ENCODE measurements at places on chromosomes 1 and 21.

DNA sequence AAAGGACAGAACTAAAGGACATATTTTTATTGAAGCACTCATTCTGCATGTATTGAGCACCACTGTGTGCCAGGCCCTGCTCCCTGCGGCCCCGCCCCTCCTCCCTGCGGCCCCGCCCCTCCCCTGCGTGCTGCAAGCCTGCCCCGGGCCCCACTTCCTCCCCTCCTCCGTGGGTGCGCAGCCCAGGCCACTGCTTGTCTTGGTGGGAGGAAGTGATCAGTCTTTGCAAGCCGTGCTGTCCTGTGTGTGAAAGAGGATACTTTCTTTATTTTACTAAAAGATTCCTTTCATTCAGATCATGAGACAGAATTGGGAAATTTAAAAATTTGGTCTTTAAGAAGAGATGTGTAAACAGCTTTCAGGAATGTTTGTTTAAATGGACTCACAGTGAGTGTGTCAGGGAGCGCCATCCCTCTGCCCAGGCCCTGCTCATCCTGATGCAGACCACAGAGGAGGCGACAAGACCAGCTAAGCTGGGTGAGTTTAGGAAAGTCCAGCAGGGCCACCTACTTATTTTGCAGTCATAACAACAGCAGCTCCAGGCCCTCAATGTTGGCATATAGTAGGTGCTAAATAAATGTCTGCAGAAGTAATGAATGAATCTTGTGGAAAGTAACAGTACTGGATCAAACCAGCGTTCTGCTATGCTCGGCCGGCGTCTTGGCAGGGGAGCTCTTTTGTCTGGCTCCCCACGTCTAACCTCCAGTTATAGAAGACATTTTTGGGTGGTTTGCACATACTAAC, 88.3 kb upstream of the SELENON start:
- no peak overlapping the region for H3K27ac ChIP-seq
- no peak for DNase-seq
- H3K4me3 ChIP-seq = no peak overlapping the region
- no peaks in the 10 kb centered on the region for H3K36me3 ChIP-seq
- H3K27me3 ChIP-seq = peaks cover 15% of the 10 kb centered on the region

DNA sequence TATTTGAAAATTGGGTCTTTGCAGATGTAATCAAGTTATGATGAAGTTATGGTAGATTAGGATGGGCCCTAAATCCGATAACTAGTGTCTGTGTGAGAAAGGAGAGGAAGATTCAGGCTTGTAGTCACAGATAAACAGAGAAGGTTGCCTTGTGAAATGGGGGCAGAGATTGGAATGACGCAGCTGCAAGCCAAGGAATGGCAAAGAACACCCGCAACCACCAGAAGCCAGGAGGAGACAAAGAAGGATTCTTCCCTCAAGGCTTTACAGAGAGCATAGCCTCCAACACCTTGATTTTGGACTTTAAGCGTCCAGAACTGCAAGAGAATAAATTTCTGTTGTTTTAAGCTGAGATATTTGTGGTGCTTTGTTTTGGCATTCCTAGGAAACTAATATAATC, 35.4 kb upstream of the COL24A1 start:
- no peak overlapping the region for H3K4me3 ChIP-seq
- H3K36me3 ChIP-seq = no peaks in the 10 kb centered on the region

GRCh38 chr1:198056255-198056654, 100.5 kb upstream of the NEK7 start:
- H3K36me3 ChIP-seq = no peaks in the 10 kb centered on the region
- no peak overlapping the region for H3K4me3 ChIP-seq
- H3K4me1 ChIP-seq = no peaks in the 10 kb centered on the region
- H3K27me3 ChIP-seq = peaks cover 9% of the 10 kb centered on the region
- DNase-seq = peak; percentile 10
- no peak overlapping the region for H3K27ac ChIP-seq

DNA sequence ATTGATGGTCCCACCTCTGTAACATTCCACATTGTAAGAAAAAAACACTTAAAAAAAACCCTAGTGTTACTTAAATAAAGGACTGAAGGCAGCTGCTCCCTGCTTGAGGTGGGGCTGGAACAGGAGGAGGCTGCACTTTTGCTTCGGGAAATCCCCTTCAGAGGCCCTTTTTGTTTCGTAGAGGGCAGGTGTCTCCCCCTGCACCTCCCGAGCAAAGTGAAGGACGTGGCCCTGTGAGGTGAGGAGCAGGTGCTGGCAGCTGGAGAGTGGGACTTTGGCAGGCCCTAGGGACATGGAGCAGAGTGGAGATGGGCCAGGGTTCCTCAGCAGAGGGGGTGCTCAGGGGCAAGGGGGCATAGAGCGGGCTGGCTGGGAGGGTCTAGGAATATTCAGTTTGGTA, 33.4 kb upstream of the WNT4 start:
- no peaks in the 10 kb centered on the region for H3K36me3 ChIP-seq
- no peak overlapping the region for H3K27ac ChIP-seq
- DNase-seq = no peak
- H3K27me3 ChIP-seq = peaks cover 32% of the 10 kb centered on the region
- H3K4me1 ChIP-seq = no peaks in the 10 kb centered on the region

- H3K27ac ChIP-seq = peak overlapping the region; percentile 83
- H3K27me3 ChIP-seq = peaks cover 63% of the 10 kb centered on the region
- H3K4me1 ChIP-seq = peaks cover 31% of the 10 kb centered on the region
- no peak overlapping the region for H3K4me3 ChIP-seq
- DNase-seq = no peak
Observed at GRCh38 chr21:44914176-44914874, 6.4 kb downstream of the ITGB2 start.

DNA sequence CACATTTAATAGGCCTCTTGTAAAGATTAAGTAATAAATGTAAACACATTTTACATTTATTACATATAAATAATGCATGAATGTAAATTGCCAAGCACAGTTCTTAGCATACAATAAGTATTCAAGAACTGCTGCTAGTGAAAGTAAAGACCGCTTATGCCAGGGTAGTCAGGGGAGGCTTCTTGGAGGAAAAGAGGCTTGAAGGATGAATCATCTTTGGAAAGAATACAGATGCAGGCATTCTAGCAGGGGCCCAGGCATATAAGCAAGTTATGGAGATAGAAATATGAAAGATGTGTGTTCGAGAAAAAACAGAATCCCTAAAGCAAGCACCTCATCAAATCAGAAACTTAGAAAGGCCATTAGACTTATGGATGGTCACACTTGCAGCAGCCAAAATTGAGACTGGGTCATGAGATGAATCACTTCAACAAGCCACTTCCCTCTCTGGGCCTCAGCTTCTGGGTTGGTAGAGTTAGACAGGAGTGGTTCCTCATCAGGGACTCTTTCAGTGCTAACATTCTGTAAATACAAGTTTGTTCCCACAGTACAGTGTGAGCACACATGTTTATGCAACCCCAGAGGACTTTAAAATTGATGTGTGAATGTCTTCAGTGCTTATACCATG, 79.8 kb upstream of the ROR1 start:
- H3K4me1 ChIP-seq = peaks cover 8% of the 10 kb centered on the region
- H3K4me3 ChIP-seq = no peak overlapping the region
- DNase-seq = no peak
- H3K27ac ChIP-seq = no peak overlapping the region
